Retina (tissue), 1 donor: ENCODE measurements at places on chromosomes 16 and 17.

- DNase-seq, result no peak
Observed at GRCh38 chr16:66476328-66477027, 49.4 kb downstream of the BEAN1 start.

- DNase-seq, result no peak
Observed at GRCh38 chr17:36127911-36128310, 24.3 kb downstream of the CCL4 start.

GRCh38 chr16:50924759-50925545 lies 183.1 kb downstream of the CYLD start:
- DNase-seq, result no peak

GRCh38 chr16:11692171-11692570 lies 23.9 kb downstream of the SNN start:
- DNase-seq, result no peak

DNA sequence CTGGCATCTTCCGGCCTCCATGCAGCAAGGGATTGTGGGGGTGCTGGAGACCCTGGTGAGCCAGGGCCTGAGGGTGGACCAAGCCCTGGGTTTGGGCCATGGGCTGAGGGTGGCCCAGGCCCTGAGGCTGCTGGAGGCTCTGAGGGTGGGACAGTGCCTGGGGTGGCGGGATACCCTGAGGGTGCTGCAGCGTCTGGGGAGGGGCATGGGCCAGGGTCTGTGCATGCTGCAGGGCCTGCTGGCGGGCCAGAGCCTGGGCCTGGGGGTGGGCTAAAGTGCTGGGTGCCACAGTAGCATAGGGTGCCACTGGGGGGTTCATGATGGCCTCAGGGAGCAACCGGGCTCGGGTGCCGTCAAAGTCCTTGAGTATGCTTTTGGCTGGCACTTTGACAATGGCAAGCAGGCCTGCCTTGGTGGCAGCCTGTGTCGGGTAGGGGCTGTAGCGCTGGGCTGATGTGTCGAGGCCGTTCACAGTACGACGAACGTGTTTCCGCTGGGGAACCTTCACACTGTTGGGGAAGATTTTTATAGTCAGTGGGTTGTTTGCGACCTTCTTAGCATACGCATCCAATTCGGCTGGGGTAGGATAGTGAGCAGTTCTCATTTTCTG lies 15.6 kb downstream of the TRAF4 start:
- no peak for DNase-seq

DNA sequence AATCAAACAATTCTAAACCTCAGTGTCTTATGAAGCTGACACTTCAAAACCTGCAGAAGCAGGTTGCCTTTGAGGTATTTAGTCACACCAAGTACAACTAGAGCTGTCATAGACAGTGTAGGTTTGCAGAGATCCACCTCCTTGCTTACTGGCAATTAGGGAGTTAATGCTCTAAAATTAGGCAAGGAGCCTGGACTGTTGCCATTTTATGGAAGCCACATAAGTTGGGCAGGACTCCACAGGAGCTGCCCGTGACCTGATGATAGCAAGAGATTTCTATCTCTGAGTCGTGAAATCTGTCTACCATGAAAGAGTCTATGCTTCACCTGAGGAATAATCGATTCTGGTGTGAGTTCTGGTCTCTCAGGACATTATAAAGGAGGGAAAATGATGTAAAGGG lies 8.9 kb downstream of the EME1 start:
- DNase-seq, result no peak

DNA sequence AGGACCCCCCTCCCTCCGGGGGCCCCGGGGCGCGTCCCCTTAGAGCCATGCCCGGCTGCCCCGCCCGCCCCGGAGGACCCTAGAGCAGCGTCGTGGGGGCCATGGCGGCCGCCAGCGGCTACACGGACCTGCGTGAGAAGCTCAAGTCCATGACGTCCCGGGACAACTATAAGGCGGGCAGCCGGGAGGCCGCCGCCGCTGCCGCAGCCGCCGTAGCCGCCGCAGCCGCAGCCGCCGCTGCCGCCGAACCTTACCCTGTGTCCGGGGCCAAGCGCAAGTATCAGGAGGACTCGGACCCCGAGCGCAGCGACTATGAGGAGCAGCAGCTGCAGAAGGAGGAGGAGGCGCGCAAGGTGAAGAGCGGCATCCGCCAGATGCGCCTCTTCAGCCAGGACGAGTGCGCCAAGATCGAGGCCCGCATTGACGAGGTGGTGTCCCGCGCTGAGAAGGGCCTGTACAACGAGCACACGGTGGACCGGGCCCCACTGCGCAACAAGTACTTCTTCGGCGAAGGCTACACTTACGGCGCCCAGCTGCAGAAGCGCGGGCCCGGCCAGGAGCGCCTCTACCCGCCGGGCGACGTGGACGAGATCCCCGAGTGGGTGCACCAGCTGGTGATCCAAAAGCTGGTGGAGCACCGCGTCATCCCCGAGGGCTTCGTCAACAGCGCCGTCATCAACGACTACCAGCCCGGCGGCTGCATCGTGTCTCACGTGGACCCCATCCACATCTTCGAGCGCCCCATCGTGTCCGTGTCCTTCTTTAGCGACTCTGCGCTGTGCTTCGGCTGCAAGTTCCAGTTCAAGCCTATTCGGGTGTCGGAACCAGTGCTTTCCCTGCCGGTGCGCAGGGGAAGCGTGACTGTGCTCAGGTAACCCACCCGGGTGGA lies 759 bp downstream of the ALKBH5 start:
- DNase-seq, result peak; percentile 70

GRCh38 chr16:24784121-24784520 lies 54.7 kb downstream of the TNRC6A start:
- DNase-seq, result no peak

GRCh38 chr16:10081201-10081940 lies 100.9 kb downstream of the GRIN2A start:
- peak; percentile 27 for DNase-seq

DNA sequence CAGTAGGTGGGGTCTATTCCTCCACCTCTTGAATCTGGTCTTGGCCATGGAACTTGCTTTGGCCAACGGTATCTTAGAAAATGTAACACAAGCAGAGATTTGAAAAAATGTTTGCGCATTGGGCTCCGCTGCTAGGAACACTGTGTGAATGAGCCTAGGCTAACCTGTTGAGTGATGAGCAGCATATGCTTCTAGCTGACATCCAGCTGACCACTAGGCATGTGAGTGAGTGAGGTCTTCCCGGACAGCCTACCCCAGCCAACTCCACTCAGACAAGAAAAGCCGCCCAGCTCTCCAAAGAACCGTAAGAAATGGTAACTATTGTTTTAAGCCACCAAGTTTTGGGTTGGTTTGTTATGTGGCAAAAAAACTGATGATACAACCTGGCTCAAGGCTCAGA lies 31.4 kb upstream of the BCO1 start:
- no peak for DNase-seq

DNA sequence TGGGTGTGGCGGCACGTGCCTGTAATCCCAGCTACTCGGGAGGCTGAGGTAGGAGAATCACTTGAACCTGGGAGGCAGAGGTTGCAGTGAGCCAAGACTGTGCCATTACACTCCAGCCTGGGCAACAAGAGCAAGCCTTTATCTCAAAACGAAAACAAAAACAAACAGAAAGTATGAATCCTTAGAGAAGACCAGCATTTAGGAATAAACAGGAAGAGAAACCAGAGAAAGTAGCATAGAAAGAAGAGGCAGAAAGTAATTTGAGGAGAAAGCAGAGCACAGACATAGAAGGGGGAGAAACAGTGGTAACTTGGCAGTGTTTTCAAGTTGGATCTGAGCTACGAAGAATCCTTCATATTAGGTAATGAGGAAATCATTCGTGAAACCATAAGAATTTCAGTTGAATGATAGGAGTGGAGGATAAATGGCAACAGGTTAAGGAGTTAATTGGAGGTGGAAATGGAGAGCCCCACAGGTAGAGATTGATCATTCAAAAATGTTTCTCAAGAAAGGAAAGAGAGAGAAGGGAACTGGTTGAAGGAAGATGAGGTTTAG lies 9.7 kb upstream of the CCL2 start:
- no peak for DNase-seq

DNA sequence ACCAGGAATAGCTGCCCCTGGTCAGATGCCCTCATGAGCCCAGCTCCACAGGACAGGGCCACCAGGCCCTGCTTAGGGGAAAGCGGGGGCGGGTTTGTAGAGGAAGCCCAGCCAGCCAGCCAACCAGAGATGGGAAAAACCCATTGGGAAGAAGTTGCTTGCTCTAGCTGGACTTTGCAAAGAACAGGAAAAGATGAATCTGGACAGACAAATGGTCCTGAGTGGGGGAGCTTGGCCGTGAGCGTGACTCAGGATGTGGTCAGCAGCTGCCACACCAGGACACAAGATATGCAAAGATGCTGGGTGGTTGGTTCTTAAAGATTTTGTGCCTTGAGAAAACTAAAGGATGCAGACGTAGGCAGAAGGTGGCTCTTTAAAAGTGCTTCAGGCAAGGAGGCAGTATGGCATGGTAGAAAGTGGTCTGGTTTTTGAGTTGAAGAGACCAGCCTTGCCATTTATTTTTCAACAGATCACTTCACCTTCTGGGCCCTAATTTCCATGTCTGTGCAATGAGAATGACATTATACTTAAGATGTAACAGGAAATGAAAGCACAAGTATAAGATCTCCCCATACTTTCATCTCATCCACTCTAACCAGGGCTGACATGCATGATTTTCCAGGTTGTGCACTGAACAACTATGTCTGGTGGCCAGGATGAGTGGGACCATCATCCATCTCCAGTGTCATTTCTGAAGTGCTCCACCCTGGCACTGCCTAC lies 27.8 kb upstream of the HEATR6 start:
- DNase-seq, result no peak

DNA sequence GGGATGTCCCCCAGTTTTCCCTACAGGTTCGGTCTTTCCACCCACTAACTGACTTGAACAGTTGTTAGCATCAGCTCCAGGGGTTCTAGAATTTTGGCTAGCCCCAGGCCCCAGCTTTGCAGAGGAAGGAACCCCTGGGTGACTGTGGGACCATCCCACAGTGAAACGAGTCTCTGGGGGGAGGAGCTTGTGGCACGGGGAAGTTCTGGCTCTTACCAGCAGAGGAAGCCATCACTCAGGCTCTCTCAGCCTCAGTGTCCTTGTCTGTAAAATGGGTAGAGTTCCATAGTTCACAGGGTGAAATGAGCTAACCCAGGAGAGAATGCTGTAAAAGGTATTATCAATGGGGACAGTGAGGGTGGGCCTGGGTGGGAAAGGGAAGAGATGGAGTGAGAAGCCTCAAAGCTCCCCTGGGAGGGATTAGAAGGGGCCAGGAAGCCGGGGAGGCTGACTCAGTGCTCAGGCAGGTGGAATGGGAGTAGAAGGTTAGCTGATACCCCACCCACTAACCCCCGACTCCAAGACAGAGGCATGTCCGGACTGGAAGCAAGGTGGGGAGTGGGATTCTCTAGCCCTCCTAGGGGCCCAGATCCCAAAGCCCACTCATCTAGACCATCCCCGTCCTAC lies 30.9 kb upstream of the CDC42EP4 start:
- DNase-seq, result no peak

GRCh38 chr17:76268991-76269981 lies 4.1 kb downstream of the UBALD2 start:
- DNase-seq, result no peak

- no peak for DNase-seq
Observed at GRCh38 chr17:69485901-69486643, 71.6 kb downstream of the MAP2K6 start.

DNA sequence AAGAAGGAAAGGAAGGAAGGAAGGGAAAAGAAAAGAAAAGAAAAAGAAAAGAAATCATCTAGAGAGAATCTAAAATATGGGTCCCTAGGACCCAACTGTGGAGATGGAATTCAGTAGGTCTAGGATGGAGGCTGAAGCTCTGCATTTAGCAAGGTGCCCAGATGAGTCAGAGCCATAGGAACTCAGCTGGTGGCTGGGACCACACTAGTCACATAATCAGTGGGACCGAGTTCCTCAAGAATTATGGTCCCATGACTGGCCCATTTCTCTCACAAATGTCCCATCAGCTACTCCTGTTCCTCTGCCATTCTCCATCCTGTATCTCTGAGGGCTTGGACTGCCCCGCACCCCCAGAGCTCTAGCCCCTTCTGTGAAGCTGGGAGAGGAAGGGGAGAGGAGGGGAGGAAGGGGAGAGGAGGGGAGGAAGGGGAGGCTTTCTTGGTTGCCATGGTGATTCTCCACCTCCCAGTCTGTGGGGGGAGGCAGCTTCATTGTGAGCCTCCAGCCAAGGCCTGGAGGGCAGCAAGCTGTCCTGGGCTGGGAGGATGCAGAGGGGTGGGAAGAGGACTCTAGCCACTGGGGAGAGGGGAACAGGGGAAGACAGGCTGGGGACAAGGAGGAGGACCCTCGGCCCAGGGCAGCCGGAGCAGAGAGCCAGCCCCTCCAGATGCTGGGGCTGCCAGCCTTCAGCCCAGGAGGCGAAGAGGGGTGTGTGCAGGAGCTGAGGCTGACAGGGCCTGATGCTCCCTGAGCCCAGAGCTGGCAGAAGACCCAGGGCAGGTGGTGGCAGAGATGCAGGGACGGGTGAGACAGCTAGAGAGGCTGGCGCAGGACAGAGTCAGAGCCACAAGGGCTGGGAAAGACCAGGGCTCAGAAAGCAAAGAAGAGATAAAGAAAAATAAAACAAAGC lies 37.8 kb upstream of the LHX1 start:
- DNase-seq, result no peak

- no peak for DNase-seq
Observed at GRCh38 chr16:13697568-13697967, 222.4 kb upstream of the ERCC4 start.

DNA sequence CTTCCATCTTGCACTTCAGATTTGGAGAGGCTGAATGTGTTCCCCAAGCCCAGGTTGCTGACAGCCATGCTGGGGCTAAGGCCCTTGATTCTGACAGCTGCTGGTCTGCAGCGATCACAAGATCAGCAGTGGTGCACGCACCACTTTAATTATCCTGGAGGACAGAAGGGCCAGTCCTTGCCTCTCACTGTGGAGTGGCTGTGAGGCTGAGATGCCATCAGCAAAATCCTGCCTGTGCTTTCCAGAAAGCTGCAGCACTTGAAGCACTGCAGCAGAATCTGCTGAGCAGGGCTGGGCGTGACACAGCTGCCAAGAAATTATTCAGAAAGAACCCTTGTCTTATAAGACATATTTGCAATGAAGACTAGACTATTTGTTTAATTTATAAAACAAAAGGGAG lies 37.1 kb downstream of the NUP93 start:
- DNase-seq, result no peak
